ENCODE measurements at places on chromosomes 12 and 14. TPM values are rescaled to one million over a fixed set of nuclear protein-coding genes. Genes with fewer than 3 reads are reported as not detected.

The GPHN gene
- 6.5 TPM for total RNA-seq

The TAS2R20 gene
- 2.2 TPM for total RNA-seq

The PTCSC3 gene
- not detected for total RNA-seq

The DNAJC22 gene
- total RNA-seq: 6.0 TPM
